ENCODE measurements at places on chromosomes 6 and 20.

- no peak for DNase-seq
Measured at GRCh38 chr20:56098981-56099500, 93.7 kb upstream of the CBLN4 start.

GRCh38 chr6:41040101-41040939 is 1.3 kb upstream of the UNC5CL start:
- DNase-seq: no peak

- DNase-seq: peak; percentile 51
Measured at GRCh38 chr6:29887819-29888776, 54.2 kb upstream of the HLA-A start.

DNA sequence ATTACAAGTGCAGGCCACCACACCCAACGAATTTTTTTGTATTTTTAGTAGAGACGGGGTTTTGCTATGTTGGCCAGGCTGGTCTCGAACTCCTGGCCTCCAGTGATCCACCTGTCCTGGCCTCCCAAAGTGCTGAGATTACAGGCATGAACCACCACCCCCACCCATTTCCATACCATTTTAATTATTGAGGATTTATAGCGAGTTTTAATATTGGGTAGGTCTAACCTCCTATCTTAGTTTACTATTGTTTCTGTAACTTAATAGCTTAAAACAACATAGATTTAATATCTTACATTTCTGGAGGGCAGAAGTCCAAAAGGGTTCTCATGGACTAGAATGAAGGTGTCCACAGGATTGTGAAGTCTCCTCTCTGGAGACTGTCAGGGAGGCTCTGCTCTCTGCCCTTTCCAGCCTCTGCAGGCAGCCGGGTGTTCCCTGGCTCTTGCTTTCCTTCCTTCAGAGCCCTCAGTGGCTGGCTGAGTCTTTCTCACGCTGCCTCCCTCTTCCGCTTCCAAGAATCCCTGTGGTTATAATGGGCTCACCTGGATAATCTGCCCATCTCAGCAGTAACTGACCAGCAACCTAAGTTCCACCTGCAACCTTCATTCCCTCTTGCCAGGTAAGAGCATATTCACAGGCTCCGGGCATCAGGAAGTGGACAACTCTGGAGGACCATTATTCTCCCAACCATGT is 18.6 kb upstream of the BCAS4 start:
- DNase-seq: no peak

DNA sequence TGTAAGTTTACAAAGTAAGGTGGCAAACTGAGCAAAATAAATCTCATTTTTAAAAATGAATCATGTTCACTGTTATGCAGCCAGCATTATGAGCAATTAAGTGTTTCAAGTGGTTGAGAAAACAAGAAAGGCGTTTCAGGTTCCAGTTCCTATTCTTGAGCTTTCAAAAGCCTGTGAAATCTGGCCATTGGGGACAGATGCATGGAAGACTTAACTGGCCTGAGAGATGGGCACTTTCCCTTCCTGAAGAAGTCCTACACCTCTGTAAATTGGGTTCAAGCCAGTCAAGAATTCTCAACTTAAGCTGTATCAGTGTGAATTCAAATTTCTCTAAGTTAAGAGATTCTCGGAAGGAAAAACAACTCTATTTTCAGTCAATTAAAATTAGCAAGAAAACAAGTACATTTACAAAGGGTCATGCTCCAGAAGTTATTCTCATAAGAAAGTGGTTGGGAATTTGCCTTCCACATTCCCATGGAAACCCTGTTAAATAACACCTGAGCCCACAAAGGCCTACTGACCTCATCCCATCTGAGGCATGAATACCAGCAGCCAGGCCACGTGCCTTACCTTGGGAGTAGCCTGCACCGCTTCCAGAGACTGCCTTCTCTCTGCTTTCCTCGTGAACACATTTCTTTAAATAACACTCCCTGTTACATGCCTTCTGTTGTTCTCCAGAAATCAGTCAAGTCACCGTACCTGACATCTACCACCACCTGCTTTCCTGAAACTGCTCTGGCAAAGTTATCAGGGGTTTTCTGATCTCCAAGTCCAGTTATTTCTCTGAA is 19.4 kb downstream of the MAP3K5 start:
- DNase-seq: no peak

- DNase-seq: no peak
Measured at GRCh38 chr20:41462372-41463161, 95.9 kb upstream of the EMILIN3 start.

GRCh38 chr6:128251445-128252340 is 268.7 kb downstream of the PTPRK start:
- no peak for DNase-seq

- peak; percentile 60 for DNase-seq
Measured at GRCh38 chr6:111743862-111744692, 129.2 kb downstream of the FYN start.

- peak; percentile 45 for DNase-seq
Measured at GRCh38 chr6:154615483-154616025, 105.1 kb upstream of the CNKSR3 start.

DNA sequence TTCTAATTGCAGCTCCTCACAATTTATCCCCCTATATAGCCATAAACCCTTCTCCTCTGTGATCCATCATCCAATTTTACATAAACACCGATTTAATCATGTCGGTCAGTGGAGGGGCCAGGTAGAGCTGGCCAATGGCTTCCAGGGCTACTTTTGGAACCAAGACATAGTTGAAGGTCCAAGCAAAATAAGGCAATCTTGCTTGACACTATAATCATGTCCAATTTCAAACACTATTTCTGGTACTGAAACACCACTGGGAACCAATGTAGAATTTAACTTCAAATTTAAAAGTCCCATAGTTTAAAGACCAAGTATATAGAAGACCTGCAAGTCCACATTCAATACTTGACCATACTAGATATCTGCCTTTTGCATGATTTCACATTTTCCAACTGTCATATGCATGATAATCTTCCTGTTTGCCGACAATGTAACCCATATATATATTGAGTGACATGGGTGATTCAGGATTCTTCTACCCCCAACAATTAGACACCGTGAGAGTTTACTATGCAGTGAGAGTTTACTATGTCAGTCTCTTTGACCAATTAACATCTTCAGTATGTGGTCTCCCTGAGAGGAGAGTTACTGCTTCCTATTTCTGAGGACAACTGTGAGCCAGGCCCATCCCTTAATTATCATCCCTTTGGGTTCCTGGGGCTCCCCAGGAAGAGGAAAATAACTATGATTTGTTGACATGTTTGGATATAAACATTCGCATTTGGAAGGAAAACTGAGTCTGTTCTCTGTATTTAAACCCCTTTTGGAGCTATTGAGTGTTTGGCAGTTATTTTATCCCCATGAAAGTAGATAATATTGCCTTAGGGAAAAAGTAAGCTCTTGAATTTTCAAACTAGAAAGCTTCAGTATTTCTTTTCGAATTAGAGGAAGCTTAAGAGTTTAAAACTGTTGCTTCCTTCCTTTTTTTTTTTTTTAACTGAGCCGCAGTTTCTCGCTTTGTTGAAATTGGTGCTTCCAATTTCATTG is 31.8 kb downstream of the SAMD3 start:
- DNase-seq: no peak

DNA sequence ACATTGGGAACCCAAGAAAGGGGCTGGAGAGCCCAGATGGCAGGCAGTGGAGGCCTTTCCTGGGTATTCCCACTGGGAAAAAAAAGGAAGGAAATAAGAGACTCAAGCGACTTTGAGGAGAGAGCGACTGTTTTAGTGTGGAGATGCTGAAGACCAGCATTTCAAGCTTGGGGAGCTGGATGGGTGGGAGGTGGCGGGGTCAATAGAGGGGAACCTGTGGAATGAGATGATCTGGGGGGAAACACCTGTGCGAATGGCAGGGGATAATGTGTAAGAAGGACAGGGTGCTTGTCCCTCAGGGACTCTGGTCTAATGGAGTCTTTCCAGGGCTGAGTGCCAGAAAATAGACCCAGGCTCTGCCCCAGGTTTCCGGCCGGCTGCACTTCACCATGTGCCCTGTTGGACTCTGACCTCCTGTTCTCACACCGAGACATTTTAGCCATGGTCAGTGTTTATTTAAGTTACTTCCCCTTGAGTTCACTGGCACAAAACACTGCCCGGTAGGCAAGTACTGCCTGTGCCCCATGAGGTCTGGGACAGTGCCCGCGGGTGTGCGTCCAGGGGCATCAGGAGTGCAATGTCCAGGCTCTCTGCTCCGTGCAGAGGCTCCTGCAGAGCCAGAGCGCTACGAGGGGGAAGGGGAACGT is 50.4 kb upstream of the NKX2-2 start:
- no peak for DNase-seq

DNA sequence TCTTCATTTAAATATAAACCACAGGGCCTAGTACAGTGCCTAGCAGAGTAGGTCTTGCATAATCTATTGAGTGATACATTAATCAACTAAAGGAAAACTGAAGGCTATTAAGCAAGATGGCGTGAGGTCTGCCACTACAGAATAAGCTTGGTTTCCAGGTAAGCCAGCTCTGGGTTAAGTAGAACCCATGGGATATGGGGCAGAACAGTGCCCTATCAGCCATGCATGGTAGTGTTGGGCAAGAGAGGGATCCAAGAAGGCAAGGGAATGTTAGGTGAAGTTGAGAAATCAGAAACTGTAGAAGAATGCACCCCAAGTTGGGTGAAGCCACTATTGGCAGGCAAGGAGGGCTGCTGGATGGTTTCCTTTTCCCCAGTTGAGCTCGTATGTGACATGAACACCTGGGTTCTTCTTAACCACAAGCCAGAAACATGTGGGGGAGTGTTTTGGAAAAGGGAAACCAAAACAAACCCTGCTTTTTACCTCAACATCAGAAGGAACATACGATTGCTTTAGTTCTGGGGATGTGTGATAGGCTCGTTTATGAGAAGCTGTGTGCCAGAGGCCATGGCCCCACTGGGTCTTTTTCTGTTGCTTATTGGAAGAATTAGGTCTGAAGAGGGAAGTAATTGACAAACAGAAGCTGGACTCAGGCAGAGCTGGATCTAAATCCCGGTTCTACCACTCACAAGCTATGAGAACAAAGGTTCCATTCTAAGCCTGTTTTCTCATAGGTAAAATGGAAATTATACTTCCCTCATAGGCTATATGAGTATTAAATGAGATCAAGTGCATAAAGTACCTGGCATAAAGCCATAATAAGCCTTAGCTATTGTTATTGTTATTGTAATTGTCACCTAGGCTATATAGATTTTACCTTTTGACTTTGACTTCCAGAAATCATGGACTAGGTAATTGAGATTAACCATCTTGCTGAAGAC is 33.5 kb downstream of the NEDD9 start:
- DNase-seq: no peak

- no peak for DNase-seq
Measured at GRCh38 chr6:129008591-129008990, 125.7 kb downstream of the LAMA2 start.

DNA sequence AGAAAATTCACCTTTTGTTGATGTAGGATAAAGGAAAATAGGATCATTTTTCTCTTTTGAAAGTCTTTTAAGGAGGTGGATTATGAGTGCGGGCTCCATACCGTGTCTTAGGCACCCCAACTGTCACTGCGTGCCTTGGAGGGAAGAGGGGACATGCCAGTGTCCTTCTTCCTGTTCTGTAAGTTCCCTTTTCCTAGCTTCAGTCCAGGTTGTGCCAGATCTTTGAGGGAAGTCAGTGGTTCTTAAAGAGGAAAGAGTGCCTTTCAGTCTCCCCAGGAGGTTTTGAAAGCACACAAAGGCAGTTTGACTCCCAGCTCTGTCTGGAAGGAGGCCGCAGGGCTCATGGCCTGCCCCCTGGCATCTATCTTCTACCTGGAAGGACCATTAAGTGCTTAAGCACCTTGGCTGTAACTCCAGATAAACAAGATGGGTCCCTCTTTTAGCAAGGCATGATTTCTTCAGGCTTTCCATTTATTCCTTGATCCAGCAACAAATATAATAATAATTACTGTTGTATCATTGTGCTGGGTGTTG is 13.0 kb downstream of the EFCAB8 start:
- DNase-seq: no peak

DNA sequence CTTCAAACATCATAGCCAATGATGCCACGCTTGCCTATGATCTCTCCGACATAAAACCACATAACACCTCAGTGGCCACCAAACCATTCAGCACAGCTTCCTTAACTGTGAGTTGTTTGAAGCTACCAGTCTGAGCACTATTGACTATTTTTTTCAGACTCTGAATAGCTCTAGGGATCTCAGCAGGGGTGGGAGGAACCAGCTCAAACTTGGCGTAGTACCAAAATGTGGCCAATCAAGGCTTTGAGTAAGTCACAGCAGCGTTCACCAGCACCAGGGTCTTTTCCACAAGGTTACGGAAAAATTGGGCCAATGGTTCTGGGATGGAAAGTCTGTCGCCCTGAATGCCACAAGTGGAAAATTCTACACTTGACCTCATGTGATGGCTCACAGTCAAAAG is 70.6 kb downstream of the SMPDL3A start:
- DNase-seq: no peak

- no peak for DNase-seq
Measured at GRCh38 chr6:118710616-118711015, 59.2 kb upstream of the CEP85L start.

DNA sequence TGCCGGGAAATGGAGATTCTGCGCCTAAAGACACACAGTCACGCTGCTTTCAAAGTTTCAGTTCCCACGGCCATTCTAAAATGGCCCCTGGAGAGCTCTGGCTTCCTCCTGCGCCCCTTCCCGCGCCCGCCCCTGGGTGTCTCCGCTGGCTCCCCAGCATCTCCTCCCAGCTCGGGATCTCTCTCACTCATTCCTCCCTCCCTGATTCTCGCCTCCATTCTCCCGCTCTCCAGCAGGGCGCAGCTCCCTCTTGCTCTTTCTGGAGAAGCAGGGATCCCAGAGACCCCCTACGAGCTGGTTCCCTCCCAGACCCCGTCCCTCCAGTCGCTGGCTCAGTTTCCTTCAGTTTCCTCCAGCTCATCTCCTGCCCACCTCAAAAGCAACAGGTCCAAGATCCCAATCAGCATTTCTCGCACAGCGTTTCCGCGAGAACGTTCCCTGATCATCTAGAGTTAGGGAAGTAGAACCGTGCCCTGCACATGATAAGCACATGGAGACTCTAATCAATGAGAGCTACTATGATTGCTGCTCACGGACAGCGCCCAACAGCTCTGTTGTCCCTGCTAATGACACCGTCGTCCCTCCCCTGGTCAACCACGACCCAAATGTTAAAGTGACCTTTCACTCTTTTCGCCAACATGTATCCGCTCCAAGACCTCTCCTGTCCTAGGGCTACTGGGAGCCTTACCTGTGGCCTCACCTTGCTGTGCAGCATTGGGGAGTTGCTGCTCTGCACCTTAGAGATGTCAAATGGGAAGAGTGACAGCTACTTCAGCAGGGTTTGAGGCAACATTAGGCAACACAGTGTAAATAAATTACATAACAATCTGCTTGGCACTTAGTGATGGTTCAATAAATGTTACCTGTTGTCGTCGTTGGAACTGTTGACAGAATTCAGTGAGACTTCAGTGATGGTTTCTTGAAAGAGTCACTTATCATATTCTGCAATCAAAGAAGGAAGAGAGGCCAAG is 218.5 kb upstream of the QKI start:
- no peak for DNase-seq

DNA sequence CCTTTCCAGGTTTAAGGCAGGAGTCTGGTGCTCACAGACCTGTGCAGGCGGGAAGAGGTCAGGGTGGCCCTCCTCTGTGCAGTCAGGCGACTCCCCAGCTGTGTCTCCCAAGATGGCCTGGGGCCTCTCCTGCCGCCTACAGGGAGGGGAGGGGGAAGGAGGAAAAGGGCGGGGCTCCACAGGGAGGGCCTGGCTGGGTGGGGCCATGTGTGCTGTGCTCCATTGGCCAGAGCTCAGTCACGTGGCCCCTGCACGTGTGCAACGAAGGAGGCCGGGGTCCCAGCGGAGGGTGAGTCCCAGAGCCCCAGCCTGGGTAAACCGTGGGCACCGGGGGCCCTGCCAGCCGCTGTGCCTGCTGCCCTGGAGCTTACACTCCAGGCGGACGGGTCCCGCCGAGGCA is 211.6 kb downstream of the ZDHHC14 start:
- no peak for DNase-seq

GRCh38 chr6:37314487-37315156 is 39.2 kb upstream of the RNF8 start:
- DNase-seq: peak; percentile 17

All from hepatic stellate cell (primary cell).